ENCODE measurements at places on chromosomes 1 and 21.

DNA sequence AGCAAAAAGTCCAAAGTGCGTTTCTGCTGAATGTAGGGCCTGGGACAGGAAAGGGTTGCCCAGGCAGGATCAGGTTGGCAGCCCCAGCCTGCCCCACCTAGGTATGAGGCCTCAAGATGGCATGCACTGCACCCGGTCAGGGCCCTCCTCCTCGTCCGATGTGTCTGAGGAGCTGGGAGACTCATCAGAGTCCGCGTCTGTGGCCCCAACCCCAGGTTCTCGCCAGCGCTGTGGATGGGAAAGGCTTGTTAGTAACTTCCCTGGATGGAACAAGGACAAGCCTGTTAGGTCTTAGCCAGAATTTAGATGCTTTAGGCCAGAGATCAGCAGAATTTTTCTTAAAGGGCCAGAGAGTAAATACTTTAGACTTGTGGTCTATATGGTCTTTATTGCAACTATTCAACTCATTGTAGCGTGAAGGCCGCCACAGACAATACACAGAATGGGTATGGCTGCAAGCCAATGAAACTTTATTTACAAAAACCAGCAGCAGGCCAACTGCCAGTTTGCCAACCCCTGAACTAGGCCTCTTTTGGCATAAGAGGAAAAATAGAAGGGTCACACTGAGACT is 12.4 kb downstream of the PEA15 start:
- no peak for DNase-seq

- no peak for DNase-seq
These were observed 12.3 kb upstream of the CTNNBIP1 start for GRCh38 chr1:9922342-9922741.

DNA sequence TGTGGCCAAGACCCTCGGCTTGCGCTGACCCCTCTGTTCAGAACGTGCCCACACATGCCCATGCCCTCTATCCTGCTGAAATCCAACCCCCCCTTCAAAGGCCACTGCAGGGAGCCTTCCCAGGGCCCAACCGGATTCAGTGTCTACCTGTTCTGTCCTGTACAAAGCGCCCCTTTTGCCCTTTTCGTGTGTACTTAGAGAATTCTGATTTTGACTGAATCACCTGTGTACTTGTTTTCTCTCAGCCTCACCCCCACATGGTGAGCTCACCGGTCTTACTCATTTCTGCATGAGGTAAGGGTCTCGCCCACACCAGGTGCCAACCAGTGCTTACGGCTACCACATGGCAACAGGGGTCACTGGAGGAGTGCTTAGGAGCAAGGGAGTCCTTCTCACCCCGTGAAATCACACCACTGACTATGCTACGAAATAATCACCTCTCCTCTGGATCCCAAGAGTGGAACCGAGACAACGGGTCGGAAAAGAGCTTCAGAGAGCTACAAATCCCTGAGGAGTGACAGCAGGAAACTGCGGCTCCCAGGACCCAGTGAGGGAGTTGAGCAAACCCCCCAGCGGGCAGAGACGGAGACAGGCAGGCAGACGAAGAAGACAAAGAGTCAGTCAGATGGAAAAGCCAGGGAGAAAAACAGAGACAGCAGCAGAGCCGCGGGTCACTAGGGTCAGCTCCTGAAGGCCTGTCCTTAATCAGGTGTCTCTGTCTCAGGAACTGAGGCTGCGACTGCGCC is 2.1 kb upstream of the S100A2 start:
- no peak for DNase-seq

DNA sequence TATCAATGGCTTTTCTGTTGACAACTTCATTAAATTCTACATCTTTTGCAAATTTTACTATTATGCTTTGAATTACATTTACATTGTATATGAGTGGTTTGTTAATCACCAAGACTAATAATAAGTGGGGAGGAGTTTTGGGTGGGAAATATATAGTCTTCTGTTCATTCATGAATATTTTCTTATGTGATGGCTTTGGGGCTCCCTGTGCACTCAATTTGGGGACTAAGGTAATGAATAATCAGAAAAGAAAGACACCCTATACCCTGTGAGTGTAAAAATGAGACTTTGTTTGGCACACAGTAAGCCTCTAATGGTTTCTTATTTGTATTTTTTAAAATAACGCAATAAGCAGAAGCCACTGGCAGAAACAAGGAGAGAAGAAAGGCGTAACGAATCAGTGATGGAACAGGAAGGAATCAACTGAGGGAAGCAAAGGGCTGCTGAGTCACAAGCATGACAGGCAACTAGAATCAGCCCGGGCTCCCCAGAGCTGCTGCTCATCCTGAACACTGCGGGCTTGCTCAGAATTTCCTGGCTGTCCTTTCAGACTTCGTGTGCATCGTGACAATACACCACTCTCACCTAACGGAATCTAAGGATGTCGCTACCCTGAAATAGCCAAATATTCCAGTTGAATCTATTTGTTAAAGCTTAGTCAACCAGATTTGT is 20.8 kb upstream of the RGS2 start:
- no peak for DNase-seq

- DNase-seq, result no peak
These were observed 108.3 kb downstream of the ETS2 start for GRCh38 chr21:38913893-38914527.

DNA sequence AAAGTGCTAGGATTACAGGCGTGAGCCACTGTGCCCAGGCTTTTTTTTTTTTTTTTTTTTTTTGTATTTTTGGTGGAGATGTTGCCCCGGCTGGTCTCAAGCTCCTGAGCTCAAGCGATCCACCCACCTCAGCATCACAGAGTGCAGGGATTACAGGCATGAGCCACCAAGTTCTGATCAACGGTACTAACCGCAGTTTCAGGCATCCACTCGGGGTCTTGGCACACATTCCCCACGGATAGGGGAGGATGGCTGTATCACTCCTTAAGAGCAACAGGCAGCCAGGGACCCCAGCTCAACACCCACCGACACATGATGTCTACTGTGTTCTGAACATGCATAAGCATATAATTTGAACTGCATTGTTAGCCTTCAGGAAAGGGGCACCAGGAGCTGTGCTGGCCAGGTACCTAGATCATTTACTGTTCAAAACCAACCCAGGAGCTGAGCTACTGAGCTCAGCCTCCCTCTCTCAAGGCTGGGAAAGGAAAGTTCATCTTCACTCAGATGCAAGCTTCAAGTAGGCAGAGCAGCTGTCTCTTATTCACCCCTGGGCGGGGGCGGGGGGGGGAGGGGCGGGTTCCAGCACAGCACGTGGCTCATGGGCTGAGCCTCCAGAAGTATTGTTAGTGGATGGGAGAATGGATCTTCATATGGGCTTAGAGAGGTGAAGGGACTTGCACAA is 24.7 kb downstream of the CAPZB start:
- no peak for DNase-seq

GRCh38 chr1:201324821-201325677 is 41.7 kb downstream of the PKP1 start:
- DNase-seq, result no peak

DNA sequence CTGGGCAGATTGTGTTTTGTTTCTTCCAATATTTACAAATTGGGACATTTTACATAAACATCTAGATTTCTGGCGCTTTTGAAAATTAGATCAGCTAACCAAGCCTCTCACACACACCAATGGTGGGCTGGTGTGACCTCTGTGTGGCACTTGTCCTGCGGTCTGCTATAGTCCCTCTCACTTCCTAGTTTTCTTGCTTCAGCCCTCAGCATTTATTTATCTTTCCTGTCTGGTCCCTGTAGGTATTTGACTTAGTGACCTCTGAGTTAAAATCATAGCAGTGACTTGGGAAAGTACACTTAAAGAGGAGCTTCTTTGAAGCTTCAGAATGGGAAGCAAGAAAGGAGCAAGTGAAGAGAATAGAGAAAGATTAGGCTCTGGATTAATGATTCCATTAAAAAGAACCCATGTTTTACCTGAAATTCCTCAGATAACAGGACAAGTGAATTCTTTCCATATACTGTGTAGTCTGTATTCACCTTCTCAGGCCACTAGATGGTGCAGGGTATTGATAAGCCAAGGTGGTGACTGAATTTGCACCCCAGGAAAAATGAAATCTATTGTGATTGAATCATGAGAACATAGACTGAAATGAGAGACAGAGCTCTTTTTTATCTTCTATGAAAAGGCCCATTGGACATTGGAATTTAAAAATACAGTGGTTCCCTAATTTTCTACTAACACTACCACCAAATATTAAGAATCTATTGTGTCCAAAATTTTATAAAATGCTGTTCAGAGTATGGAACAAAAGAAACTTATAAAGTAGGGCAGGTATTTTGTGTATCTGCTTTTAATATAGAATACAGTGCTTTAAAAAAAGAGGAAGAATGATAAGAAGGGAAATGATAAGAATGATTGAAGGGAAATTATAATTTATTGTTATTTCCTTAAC is 7.1 kb upstream of the DIPK1A start:
- DNase-seq, result no peak

DNA sequence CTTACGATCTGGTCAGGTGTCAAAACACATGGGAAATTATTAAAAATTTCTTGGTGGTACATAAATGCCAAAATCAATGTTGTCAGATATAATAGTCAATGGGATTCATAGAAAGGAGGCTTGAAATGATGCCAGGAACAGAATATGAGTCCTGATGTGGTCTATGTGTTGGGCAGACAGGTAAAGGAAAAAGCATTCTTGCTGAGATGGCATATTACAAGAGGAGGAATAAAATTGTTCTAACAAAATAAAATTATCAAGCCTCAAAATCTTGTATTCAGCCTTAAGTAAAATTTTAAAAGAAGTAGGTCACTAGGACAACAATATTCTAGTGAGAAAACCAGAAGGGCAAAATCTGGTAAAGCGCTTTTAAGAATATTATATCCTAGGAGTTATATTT is 30.9 kb upstream of the EDEM3 start:
- DNase-seq, result no peak

- DNase-seq, result no peak
These were observed 16.1 kb upstream of the ATP1B1 start for GRCh38 chr1:169090308-169090899.

- no peak for DNase-seq
These were observed 526.4 kb upstream of the USP24 start for GRCh38 chr1:55741516-55741915.

GRCh38 chr1:39110882-39111281 is 84.7 kb downstream of the NDUFS5 start:
- no peak for DNase-seq

- DNase-seq, result no peak
These were observed 54.9 kb upstream of the BACE2 start for GRCh38 chr21:41112740-41113692.

DNA sequence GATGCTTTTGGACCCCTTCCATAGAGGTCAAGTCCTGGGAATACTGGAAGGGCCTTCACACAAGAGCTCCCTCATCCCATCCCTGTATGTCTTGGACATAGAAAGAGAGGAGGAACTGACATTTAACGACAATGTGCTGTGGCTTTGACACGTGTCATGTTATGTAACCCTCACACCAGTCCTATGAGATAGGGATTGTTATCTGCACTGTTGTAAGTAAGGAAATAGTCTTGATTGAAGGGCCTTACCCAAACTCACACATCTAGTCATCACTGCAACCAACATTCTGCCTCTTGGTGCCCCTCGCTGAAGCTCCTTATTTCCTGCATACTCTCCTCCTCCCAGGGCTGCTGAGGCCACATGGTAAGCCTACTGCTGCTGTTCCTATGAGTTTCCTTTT is 63.7 kb upstream of the ANGPTL1 start:
- no peak for DNase-seq

GRCh38 chr1:210236840-210237409 is 4.3 kb downstream of the SERTAD4 start:
- DNase-seq, result no peak

DNA sequence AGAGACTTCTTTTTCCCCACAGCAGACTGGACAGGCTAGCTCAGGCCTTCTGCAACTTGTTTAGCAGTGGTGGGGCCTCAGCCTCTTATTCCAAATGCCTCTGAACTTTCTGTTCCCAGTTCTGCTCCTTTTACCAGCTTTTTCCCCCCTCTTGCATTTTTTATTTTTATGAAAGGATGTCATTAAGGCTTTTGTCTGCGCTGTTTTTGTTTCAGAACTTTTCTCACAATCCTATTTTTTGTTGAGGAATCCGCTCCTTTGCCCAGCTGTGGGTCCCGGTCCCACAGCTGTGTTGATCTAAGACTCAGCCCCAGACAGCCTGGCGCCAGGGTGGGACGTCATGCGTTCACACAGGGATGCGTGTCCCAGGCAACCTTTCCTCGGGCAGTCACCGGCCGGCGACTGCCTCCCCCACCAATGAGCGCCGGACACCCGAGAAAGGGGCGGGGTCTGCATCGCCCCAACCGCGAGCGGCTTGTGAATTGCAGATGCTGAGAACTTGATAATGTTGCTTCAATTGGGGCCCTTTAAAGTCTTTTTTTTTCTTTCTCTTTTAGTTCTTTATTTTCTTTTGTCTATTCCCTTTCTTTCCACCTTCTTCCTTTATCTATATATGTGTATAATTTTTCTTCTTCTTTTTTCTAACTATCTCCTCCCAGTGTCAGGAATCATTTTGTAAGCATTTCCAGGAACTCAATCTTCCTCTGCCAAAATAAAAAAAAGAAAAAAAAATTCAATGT is 3.0 kb upstream of the ID3 start:
- no peak for DNase-seq

GRCh38 chr1:167905182-167905581 is 8.8 kb downstream of the ADCY10 start:
- DNase-seq, result no peak

- no peak for DNase-seq
These were observed 28.3 kb downstream of the MX2 start for GRCh38 chr21:41390043-41390639.

GRCh38 chr1:226135059-226135651 is 51.4 kb downstream of the ACBD3 start:
- no peak for DNase-seq

GRCh38 chr1:164796916-164797315 is 237.9 kb downstream of the PBX1 start:
- no peak for DNase-seq

DNA sequence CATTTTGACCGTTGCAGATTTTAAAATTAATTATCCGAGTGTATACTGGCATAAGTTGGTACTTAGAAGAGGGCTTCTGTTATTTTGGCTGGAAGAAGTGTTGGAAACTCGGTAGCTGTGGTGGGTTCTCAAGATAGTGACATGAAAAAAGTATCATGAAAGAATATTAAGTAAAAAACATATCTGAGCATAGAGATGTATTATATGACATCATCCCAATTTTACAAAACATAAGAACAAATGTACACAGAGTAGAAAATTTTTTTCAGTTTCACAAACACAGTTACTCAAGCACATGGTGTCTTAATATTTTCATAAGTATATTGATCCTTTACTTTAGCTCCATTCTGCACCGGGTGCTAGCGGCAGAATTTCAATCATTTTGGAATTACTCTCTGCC is 684 bp downstream of the IFI16 start:
- no peak for DNase-seq

DNA sequence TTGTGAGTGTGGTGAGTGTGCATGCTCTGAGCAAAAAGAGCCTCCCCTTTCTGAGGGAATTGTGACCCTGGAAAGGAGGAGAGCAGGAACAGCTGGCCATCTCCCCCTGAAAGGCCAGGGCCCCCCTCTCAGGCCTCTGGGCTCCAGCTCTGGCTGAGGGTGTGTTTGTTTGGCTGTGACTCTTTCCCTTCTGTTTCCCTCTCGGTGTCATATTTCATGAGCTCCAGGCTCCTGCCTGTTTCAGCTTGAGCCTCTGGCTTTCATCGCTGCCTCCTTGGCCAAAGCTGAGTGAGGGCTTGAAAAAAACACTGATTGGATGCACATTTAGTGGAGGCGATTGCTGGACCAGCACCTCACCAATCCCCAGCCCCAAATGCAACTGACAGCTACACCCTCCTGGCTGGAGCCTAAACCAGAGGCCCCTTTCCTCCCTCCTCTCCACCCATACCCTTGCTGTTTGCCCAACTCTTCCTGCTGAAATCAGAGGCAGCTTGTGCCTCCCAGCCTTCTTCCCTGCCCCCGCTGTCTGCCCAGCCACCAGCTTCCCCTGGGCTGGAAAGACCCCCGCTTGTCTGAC is 64.1 kb downstream of the DDR2 start:
- no peak for DNase-seq

GRCh38 chr21:39675590-39675989 is 62.9 kb downstream of the B3GALT5 start:
- DNase-seq, result no peak

Data from stimulated activated CD4-positive, alpha-beta T cell treated with anti-CD3 and anti-CD28 coated beads, TNF-alpha, amount 100 ng/mL, for 1 hour (primary cell).